ENCODE measurements at places on chromosomes 2 and 18.

GRCh38 chr18:74400813-74401212 is 56.3 kb downstream of the DIPK1C start:
- DNase-seq = no peak

DNA sequence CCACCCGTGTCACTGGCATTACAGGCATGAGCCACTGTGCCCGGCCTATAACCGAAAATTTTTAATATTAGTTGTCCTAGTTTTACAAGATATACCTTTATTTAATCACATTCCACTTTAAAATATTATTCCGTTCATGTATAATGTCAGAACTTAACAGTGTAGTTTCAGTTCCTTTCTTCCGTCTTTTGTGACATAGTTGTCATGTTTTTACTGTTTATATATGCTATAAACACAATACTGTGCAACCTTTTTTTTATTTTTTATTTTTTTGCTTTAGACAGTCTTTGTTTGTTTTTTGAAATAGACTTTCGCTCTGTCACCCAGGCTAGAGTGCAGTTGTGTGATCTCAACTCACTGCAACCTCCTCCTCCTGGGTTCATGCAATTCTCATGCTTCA is 129.5 kb upstream of the TTC27 start:
- DNase-seq = no peak

DNA sequence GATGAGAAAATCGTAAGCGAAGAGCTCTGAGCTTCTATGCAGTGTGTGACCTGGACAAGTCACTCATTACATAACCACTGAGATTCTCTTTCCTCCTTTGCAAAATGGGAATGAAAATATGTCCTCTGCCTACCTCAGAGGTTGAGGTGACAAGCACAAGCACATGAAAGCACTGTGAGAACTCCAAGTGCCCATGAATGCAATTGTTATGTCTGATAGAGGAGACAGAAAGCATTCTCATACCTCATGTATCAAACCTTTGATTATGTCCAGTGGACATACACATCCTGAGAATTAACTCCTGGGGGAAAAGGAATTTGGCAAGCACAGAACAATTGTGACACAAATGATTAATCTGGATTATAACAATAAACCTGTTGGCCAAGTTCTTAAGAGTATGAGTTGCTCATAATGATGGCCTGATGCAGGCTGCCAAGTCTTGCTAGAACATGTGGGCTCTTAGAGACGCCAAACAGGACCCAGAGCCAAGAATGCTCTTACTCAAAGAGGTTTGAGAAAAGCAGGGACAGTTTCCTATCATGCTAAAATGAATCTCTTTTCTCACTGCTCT is 8.5 kb upstream of the RMDN2 start:
- DNase-seq = no peak

GRCh38 chr2:193895226-193895625 is 1700.5 kb upstream of the TMEFF2 start:
- no peak for DNase-seq

GRCh38 chr2:47388888-47389287 is 14.1 kb upstream of the MSH2 start:
- DNase-seq = no peak

- no peak for DNase-seq
Measured at GRCh38 chr2:69767034-69767433, 25.1 kb downstream of the ANXA4 start.

GRCh38 chr2:218501665-218502064 is 66.5 kb downstream of the USP37 start:
- DNase-seq = no peak

DNA sequence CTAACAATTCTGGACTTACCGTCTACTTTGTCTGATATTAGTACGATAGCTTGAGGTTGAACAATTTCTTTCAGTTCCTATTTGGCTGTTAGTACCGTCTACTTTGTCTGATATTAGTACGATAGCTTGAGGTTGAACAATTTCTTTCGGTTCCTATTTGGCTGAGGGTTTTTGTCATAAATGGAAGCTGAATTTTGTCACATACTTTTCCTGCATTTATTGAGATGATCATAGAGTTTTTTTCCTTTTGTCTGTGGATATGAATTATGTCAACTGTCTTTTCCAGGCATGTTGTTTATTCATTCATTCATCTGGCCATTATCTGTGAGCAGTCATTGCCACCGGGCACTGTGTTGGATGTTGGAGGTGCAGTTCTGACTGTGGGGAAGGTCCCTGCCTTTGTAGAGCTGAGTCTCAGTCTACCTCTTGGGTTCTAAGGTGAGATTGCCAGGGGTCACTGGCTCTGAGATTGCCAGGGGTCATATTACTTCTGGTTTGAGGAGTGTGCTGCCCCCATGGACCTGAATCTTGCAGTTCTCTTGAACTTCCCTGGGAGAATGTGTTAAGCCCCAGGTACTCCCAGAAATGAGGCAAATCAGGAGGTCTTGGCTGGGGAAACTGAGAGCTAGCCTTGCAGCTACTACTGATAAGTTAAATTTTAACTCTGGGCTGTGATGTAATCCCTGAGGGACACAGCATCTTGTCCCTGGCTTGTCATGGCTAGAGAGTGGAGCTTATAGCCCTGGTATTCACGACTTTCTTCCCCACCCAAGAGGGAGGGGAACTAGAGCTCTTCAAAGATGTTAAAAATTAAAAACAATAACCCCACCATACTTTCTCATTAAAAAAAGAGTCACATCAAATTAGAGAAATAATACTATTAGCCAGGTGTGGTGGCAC is 89.1 kb upstream of the MBOAT2 start:
- no peak for DNase-seq

- DNase-seq = no peak
Measured at GRCh38 chr2:239354791-239355136, 46.1 kb downstream of the HDAC4 start.

DNA sequence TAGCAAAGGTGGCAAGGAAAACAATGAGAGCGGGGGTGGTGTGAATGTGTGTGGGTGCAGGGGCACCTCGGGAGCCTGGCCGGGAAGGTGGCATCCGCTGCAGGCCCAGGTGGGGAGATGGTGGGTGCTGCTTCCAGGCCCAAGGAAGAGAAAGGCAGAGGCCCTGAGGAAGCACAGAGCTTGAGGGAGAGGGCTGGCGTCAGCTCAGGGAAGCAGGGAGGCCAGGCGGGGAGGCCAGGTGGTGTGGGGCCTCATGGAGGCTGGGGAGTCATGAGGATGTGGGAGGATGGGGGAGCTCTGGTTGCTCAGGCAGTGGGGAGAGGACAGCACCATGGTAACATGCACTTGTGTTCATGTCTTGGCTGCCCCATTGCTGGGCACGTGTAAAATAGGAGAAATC is 43.3 kb downstream of the AGAP1 start:
- no peak for DNase-seq

- no peak for DNase-seq
Measured at GRCh38 chr2:96198921-96199320, 9.7 kb downstream of the STARD7 start.

- DNase-seq = no peak
Measured at GRCh38 chr2:47721296-47721695, 61.6 kb upstream of the MSH6 start.

DNA sequence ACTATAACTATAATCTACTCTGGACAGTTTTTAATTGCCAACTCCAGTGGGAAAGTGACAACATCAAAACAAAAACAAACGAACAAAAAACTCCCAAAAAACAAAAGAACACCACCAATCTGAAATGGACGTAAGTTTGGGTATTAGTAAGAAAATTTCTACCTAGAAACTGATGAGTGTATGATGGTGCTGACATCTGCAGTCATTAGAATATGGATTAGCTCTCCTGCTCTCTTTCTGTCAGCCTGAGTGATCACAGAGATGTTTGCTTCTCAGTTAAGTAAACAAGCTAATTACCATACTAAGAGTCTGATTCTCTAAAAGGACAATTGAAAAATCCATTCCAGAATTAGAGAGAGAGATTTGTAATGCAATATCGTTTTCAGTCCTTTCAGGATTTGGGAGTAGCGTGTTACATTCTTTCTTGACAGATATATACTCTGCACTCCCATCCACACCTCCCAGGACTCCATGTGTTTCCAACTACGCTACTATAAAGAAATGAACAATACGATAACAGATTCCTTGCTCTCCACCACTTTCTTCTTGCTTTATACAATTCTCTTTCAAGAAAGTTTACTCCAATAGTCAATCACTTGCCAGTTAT is 1347.4 kb upstream of the PIK3C3 start:
- no peak for DNase-seq

GRCh38 chr2:200652158-200652557 is 66.3 kb downstream of the AOX1 start:
- no peak for DNase-seq

GRCh38 chr18:3306391-3306790 is 44.5 kb downstream of the MYL12B start:
- DNase-seq = no peak

GRCh38 chr2:54457323-54458023 is 1.3 kb downstream of the SPTBN1 start:
- no peak for DNase-seq

DNA sequence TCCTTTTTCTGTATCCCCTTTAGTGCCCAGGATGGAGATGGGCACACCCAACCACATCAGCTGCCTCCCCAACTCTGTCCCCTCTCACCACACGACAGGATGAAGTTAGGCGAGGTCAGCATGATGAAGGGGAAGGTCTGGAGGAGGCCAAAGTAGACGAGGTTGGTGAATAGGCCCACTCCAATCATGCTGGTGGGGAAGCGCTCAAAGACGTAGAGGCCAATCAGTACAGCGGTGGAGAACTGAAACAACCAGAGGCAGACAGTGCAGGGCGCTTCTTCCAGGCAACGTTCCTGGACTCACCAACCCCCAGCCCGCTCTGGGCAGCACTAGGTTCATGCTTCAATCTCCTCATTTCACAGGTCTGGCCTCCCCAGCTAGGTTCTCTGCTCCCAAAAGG is 2.9 kb downstream of the TEX261 start:
- DNase-seq = no peak

- no peak for DNase-seq
Measured at GRCh38 chr2:56898986-56899385, 715.2 kb downstream of the CCDC85A start.

DNA sequence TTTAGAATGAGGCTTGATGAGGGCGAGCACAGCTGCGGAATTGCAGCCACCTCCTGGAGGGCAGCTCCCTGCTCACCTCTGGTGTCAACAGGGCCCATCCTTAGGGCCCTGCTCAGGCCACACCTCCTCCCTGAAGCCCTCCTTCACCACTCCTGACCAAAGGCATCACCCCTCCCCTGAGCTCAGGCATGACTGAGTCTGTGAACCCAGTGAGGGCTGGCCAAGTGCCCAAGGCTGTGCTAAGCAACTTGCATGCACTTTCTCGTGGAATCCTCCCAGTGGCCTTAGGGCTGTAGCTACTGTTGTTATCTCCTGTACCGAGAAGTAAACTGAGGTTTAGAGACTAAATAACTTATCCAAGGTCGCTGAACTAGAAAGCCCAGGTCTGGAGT is 101.7 kb downstream of the KLHL29 start:
- no peak for DNase-seq

DNA sequence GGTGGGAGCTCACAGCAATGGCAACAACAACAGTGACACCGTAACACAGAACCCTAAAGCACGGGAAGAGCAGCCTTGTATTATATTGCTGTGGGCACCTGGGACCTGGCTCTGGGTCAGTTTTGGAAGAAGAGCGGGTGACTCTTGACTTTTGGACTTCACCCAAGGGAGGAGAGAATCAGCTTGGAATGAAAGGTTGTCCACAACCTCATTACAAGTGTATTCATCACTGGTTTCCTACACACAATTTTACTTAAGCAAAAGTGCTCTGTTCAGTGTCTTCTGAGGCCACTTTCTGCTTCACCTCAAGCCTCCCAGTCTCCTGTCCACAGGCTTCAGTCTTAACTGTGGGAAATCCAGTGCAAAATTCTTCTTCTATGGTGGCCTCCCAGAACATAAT is 263.8 kb downstream of the KCNE4 start:
- DNase-seq = no peak

- no peak for DNase-seq
Measured at GRCh38 chr2:195119231-195119630, 537.8 kb upstream of the SLC39A10 start.

GRCh38 chr18:21179590-21180220 is 62.3 kb upstream of the GREB1L start:
- DNase-seq = peak; percentile 34

- DNase-seq = no peak
Measured at GRCh38 chr18:3114451-3114850, 101.5 kb upstream of the LPIN2 start.

- no peak for DNase-seq
Measured at GRCh38 chr2:133675-134593, 87.6 kb upstream of the FAM110C start.

DNA sequence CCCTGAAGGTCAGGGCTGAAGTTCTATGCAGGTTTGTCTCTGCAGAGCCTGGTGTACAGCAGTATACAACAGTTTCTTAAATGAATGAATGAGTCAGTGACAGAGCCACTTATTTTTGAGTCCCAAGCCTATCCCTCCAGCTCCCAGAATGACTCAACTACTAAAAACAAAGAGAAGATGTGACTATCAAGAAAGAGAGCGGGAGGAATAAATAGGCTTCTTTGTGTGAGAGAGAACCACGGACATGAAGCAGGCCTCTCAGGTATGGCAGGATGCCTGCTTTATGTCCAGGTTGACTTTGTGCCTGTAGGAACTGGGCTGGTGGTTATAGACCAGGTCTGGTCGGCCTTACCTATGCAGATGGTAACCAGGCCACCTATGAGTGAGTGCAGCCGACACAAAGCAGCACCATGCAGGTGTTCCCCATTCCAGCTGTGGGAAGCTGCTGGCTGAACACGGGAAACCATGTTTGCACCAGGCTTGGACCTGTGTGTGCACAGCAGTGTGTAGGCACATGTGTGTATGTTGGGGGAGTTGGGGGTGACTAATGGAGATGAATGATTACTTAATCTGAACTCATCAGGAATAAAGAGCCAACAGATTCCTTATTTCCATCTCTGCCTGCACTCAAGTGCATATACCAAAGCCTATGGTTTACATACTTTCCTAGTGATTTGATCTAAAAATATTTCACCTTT is 171.0 kb downstream of the OSR1 start:
- DNase-seq = no peak

DNA sequence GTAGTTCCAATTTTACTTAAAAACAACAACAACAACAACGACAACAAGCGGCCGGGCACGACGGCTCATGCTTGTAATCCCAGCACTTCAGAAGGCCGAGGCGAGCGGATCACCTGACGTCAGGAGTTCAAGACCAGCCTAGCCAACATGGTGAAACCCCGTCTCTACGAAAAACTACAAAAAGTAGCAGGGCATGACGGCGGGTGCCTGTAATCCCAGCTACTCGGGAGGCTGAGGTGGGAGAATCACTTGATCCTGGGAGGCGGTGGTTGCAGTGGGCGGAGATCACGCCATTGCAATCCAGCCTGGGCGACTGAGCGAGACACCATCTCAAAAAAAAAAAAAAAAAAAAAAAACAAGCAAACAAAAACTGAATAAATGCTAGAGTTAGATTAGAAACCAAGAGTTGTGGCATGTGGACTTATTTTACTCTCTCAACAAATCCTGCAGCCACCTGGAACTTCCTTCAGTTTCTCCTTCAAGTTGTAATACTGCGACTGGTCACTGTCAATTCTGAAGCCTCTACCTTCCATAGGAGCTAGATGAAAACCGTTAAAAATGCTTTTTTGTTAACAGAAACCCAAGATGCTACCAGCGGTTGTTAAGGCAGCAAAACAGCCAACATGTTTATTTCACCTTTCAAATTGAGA is 1.3 kb downstream of the ATP5F1A start:
- no peak for DNase-seq

- no peak for DNase-seq
Measured at GRCh38 chr18:34746614-34747013, 36.5 kb downstream of the DTNA start.
